ENCODE measurements at places on chromosomes 16 and 17.

DNA sequence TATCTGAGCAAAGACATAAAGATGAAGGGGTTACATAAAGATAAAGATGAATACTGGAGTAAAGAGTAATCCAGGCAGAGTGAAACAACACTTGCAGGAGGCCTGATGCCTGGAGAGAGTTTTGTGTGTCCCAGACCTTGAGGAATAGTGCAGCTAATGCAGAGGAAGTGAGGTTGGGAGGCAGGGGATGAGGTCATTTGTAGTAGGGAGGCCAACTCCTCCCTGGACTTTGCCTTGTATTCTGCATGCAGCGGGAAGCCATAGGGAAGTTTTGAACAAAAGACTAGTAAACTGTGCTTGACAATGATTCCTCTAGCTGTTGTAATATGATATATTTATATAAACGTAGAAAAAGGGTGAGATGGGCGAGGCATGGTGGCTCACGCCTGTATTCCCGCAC is 356.6 kb downstream of the KCNJ2 start:
- DNase-seq, result no peak

DNA sequence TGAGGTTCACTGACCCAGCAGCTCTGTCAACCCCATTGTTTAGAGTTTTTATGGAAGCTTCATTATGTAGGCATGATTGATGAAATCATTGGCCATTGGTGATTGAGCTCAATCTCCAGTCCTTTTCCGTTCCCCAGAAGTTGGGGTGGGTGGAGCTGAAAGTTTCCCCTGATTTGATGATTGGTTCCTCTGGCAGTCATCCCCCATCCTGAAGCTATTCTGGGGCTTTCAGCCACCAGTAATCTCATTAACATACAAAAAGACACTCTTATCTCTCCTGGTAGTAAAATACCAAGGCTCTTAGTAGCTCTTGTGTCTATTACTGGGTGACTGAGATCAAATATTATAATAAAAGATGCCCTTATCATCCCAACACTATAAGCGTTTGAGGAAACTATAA is 67.1 kb downstream of the TANC2 start:
- DNase-seq, result no peak

- no peak for DNase-seq
These were observed 15.0 kb upstream of the CPD start for GRCh38 chr17:30363715-30364202.

- no peak for DNase-seq
These were observed 152.5 kb downstream of the USP22 start for GRCh38 chr17:20890338-20890737.
